NCI-H2029 (cell line): ENCODE measurements at places on chromosomes 5 and 9.

- no peak for DNase-seq
These were observed 68.2 kb upstream of the SPTLC1 start for GRCh38 chr9:92183449-92183848.

DNA sequence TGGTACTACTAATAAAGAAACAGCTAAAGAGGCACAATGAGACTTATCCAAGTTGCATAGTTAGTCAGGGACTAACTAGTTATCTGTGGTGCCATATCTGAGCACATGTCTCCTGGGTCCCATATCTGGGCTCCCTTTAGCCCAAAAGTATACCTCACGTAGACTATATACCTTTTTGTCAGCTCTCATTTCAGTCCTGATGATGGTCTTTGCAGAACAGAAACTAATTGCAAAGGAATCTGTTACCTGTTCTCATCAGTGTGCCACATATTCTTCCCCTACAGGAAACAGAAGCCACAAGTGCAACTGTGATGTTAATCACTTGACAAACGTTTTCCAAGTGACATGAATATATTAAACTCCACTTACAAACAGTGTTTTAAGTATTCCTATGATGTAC, 395.2 kb downstream of the KIAA0825 start:
- DNase-seq = no peak

- no peak for DNase-seq
These were observed 286.0 kb downstream of the CDK5RAP2 start for GRCh38 chr9:120294003-120294402.

DNA sequence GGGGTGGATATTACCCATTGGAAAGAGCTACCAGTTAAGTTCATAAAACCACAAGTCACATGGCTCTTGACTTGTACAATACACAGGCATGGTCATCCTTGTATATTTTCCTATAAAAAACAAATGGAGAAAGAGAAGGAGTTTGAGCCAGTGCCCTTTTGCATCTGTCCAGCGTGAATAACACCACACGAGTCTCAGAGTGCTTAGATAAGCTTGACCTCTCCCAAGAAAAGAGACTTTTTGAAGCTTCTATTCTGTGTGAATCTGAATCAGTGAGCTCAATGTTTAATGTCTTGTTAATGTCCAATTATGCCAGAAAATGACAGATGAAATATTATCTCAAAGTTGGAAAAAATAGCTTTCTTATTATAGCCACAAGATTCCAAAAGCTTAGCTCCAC, 30.9 kb upstream of the LPAR1 start:
- DNase-seq = no peak

DNA sequence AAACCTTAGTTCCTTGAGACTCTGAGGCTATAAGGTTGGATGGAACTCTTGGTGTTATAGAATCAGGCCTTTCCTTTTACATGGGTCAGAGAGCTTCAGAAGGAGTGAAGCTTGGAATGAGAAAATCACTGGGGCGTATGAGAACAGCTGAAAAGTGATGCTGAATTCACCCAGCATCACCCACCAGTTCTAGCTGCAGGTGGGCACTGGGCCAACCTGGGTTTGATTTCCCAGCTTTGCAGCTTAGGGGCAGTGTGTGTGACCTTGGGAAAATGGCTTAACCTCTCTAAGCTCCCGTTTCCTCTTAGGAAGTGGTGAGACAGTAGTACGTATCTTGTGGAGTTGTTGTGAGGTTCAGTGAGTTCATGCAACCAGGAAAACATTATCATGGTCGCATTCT, 10.7 kb downstream of the PCDH12 start:
- DNase-seq = no peak

- DNase-seq = no peak
These were observed 4.9 kb downstream of the NEK6 start for GRCh38 chr9:124262649-124262972.

- no peak for DNase-seq
These were observed 260.2 kb downstream of the TMEM38B start for GRCh38 chr9:105954517-105954916.
